ENCODE measurements at places on chromosomes 13 and 19.

GRCh38 chr19:58059671-58060078 lies 593 bp downstream of the ZNF135 start:
- DNase-seq = no peak

- no peak for DNase-seq
These were observed 261.7 kb upstream of the HTR2A start for GRCh38 chr13:47158593-47158992.

- DNase-seq = no peak
These were observed 9.6 kb downstream of the DDA1 start for GRCh38 chr19:17318966-17319365.

- no peak for DNase-seq
These were observed 542.1 kb downstream of the SLITRK1 start for GRCh38 chr13:83340170-83340569.

DNA sequence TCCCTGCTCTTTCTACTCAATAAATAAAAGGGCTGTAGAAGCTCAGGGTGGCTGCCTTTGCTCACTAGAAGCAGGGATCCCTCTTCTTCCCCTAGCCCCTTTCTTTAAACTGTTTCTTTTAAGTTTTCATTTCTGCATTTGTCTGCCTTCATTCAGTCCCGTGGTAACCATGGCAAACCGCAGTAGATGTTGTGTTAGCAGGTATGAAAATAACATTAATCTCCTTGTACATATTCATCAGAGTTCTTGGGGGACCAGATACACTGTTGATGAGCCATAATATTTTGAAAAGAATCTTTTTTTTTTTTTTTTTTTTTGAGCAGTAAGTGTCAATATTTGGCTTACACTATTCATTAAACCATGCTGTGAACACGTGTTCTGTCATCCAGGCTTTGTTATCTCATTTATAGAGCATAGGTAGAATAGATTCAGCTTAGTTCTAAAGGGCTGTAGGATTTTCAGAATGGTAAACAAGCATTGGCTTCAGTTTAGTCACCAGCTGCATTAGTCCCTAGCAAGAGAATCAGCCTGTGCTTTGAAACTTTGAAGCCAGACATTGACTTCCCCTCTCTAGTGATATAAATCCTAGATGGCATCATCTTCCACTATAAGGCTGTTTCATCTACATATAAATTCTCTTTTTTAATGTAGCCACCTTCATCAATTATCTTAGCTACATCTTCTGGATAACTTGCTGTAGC lies 59.4 kb upstream of the SPRY2 start:
- no peak for DNase-seq

GRCh38 chr13:102771298-102772041 lies 2.1 kb downstream of the TEX30 start:
- DNase-seq = no peak

DNA sequence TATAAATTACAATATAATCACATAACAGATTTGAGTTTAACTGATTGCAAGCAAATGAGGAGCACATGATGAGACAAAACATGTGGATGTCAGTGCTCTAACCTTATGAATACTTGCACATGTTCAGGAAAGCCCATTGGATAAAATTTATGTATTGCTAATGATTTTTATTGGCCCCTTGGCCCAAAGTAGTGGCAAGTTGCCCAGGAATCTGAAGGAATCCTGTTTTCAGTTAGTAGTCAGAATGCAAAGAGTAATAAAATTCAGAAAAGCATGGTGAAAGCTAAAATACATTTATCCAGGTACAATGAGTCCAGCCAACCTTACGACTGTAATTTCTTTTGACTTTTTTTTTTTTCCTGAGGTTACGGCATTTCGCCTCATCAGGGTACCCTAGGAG lies 1539.4 kb downstream of the EFNB2 start:
- no peak for DNase-seq

- peak; percentile 82 for DNase-seq
These were observed 27.9 kb upstream of the ONECUT3 start for GRCh38 chr19:1725100-1726064.

- no peak for DNase-seq
These were observed 57.0 kb downstream of the NUFIP1 start for GRCh38 chr13:44932171-44932849.

DNA sequence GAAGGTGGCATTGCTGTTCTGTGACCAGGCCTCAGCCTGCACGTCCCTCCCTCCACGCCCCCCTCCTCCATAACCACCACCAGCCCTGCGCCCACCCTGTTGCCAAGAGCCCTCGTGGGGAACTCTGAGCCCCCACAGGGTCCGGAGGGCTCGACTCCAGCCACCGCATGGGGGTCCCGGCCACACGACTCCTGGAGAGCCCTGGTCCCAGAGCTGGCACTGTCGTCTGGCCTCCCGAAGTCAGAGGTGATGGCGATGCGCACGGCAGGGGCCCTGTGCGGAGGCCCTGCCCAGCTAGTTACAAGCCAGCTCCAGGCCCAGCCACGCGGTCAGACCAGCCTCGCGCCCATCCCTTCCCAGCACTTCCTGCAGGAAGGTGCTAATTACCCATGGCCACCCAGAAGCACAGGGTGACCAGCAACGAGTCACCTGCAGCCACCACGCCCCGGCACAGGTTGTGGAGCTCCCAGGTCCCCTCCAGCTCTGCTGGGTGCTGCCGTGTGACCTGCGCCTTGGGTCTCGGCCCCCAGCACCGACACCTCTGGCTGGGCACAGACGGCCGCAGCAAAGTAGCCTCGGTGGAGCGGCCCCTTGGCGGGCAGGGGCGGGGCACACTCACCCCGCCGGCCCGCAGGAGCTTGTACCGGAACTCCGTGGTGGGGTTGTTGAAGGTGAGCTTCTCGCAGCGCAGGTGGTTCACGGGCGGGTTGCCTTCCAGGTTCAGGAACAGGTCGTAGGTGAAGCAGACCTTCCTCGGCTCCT lies 49.6 kb downstream of the MLLT1 start:
- no peak for DNase-seq

DNA sequence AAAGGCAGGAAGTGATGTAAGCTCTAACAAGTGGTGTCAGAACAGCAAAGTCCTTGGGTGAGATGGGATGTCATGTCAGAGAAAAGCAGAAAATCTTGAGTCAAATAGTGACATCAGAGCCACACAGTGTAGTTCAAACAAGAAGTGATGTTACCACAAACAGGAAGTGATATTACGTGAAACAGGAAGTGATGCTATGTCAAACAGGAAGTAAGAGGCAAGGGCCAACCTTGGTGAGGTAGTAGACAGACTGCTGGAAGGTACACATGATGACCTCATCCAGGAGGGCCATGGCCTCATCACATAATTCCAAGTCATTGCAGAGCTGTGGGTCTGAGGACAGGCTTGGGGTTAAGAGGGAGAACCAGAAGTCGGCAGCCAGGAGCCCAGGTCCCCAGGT lies 7.0 kb upstream of the MAMSTR start:
- no peak for DNase-seq

- DNase-seq = no peak
These were observed 569 bp downstream of the DLEU7 start for GRCh38 chr13:50842990-50843256.

GRCh38 chr19:15432629-15433518 lies 14.1 kb upstream of the AKAP8L start:
- DNase-seq = peak; percentile 95

- DNase-seq = no peak
These were observed 14.2 kb downstream of the CACNA1A start for GRCh38 chr19:13492128-13492527.

- DNase-seq = no peak
These were observed 148.4 kb downstream of the KATNAL1 start for GRCh38 chr13:30158774-30159445.

GRCh38 chr13:26497968-26498511 lies 59.4 kb upstream of the WASF3 start:
- DNase-seq = no peak

DNA sequence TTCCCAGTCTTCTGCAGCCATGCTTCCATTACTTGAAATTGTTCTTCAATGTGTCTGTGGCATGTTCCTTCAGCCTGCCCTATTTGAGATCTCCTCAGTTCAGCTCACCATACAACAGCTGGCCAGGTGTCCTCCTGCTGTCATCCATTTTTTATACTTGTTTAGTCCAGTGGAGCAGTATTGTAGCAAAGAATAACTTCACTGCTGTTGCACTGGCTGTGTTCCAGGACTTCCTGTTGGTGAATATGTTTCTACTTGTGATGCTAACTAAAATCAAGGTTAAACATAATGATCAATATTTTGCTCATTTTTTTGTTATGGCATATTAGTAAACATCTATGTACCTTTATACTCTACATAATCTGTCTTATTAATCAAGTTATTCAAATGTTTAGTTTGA lies 1394.1 kb downstream of the PCDH9 start:
- no peak for DNase-seq

- DNase-seq = no peak
These were observed 5.4 kb downstream of the KCTD4 start for GRCh38 chr13:45195421-45195820.

GRCh38 chr13:97890573-97890972 lies 62.9 kb upstream of the IPO5 start:
- no peak for DNase-seq

GRCh38 chr13:110617321-110618072 lies 2.2 kb downstream of the NAXD start:
- no peak for DNase-seq

GRCh38 chr13:96684469-96684868 lies 309.8 kb downstream of the OXGR1 start:
- no peak for DNase-seq

DNA sequence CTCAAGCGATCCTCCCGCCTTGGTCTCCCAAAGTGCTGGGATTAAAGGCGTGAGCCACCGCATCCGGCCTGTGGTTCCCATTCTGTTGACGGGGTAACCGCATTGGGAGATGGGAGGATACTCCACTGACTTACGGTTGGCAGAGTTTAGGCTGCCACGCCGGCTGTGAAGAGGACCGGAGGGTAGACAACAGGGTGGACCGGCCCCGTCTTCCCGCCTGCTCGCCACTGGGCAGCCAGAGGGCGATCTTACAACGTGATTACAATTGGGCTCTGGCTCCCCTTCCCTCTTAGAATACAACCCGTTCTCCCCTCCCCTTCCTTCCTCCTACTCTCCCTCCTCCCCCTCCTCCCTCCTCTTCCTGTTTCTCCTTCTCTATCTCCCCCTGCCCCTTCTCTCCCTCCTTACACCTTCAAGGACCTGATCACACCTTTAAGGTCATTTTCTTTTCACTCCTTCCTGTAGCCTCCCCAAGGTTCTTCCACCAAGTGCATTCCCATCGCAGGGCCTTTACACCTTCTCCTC lies 957 bp upstream of the CCDC194 start:
- DNase-seq = no peak
